Fibroblast of skin of right biceps (primary cell): ENCODE measurements at places on chromosomes 7 and 10.

DNA sequence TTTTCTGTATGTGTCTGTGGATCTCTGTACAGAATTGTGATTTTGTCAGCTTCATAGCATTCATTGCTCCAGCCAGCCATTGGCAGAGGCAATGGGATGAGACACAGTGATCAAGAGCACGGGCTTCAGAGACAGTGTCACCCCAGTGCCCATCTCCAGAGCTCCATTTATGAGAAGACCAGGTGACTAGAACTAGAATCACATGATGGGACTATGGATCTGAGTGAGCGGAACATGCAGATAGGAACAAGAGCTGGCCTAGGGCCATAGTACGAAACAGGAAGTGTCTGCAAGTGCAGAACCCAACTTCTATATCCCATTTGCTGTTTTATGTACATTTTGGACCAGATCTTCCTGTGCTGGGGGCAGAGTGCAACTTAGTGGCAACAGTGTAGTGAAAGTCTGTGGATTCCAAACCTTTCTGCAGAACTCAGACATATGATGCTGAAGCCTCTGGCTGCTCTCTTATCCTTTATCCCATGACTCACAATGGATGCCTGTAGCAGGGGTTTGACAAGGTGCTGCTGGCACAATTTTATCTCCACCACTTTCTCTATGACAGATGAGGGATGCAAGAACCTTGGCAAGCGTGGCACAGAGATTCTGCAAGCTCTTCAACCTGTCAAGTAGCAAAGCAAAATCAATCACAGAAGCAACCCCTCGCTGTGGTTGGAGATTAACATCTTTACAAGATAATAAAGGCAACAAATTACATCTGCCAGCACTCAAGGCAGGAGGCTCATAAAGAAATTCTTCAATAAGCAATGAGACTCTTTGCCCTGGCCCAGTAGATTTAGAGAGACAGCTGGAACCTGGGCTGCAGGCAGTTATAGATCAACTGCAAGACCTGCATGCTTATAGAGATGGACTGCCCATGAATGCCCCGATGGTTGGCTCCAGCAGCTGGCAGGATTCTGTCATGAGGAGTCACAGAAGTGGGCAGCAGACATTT lies 681.3 kb downstream of the TNS3 start:
- DNase-seq = no peak

GRCh38 chr10:69351589-69351988 lies 65.1 kb downstream of the TACR2 start:
- no peak for DNase-seq

- no peak for DNase-seq
Observed at GRCh38 chr10:70466951-70467350, 11.6 kb upstream of the PALD1 start.

- no peak for DNase-seq
Observed at GRCh38 chr7:107810626-107811025, 7.6 kb upstream of the SLC26A3 start.

DNA sequence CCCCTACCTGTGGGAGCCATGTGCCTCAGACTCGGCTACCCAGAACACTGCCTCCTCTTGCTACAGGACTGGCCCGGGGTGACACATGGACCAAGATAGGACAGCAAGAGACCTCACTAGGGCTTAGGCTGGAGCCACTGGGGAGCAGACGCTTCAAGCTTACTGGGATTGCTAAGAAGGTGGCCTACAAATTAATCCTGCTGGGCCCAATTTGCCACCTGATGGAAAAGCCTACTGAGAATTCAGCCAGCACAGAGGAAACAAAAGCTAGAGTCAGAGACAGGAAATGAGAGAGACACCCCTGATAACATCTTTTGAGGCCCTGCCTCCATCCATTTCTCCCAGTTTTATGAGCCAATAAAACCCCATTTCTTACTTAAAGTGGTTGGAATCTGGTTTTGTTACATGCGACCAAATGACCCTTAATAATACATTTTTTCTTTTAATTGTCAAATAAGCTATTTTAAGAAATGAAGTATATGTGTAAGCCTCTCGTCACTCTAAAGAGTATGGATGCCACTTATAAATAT lies 282.1 kb downstream of the CXCL12 start:
- peak; percentile 12 for DNase-seq

DNA sequence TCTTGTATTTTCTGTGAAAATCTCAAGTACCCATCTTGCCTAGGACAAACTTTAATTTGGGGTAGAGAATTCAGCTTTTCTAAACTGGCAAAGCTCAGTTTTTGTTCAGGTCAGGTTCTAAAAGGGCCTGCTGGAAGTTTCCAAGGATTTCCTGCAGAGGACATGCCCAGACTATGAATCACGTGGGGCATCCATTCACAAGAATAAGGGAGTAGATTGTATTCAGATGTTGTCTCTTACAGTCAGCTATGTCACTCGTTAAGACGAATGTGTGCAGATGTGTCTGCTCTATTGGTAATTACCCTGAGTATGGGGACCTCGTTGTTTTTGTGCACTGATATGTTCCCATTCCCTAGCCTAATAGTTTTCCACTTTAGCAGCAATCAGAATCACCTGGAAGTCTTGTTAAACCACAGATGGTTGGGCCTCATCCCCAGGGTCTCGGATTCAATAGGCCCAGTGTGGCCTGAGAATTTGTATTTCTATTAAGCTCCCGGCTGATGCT lies 81.0 kb upstream of the ITPRID1 start:
- peak; percentile 48 for DNase-seq

GRCh38 chr10:8852546-8852945 lies 798.1 kb downstream of the GATA3 start:
- DNase-seq = no peak

DNA sequence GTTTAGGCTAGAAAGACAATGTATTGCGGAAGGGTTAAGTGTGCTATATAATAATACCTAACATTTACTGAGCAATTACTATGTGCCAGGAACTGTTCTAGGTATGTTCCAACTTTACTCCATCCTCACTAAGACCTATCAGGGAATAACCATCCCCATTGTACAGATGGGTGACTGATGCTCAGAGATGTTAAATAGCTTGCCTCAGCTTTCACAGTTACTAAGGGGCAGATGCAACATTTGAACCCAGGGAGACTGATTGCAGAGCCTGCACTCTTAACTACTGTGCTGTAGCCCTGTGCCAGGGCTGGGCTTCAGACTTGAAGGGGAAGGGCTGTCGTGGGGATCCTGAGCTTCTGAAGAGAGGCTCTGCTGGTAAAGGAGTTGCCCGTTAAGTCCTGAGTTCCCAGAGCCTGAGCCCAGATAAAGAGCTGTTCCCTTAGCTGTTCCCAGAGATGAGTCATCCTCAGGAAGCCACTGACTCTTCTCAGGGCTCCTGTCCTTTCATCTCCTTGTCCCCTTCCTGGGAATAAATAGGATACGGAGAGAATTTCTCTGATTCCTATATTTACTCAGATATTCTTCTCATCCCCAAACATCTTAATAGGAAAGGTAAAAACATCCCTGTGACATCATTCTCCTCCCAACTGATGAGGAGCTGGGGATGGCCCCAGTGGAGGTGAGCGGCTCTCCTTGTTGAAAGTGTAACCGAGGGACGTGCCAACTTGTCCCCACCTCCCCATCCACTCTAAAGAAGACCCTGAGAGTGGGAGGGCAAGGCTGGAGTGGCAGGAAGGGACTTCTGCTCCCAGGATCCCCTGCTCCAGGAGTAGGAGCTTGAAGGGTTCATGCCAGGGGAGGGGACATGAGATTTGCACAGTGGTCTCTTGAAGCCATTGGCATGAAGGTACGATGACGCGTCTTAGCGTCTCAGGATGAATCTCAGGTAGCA lies 28.0 kb upstream of the HABP2 start:
- peak; percentile 63 for DNase-seq

DNA sequence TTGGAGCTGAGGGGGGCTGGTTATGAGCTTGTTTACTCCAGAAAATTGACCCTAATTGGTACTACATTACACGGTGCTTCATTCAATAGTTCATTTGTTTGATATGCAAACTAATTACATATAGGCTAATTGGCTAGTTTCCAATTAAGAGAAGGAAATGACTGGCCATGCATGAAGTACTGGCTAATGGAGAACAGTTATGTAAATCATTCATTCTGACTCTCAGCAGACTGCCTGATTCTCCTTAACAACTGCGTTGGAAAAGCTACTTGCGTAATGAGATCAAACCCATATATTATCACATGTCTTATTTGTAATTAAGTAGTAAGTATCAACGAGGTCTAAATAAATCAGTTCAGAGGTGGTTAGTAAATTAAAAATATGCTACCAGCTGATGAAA lies 81.8 kb upstream of the CTTNBP2 start:
- DNase-seq = no peak

- no peak for DNase-seq
Observed at GRCh38 chr10:92972886-92973285, 87.7 kb upstream of the CYP26C1 start.

GRCh38 chr7:135712182-135712782 lies 15.7 kb downstream of the SLC13A4 start:
- DNase-seq = no peak

GRCh38 chr7:73436031-73436929 lies 2.7 kb downstream of the FZD9 start:
- DNase-seq = peak; percentile 16

DNA sequence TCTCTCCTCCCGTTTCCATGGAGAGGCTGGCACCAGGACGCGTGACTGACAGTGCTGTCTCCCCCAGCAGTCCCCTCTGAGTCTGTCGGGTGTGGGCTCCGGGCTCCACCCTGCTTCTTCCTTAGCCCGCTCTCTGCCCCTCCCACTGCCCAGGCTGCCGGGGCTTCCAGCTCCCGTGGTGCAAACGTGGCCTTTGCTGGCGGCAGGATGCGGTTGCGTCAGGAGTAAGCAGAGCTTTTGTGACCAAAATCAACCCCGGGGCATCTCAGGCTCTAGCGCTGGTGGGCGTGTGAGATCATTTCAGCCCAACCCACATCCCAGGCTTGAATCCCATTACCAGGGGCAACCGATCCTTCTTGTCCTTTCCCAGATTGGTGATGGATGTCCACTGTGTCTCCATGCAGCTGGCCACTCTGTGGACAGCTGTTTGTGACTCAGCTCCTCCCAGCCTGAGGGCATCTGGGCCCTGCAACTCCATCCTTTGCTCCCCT lies 28.2 kb downstream of the PTPRE start:
- DNase-seq = no peak
